ENCODE measurements at places on chromosomes 5 and 9.

DNA sequence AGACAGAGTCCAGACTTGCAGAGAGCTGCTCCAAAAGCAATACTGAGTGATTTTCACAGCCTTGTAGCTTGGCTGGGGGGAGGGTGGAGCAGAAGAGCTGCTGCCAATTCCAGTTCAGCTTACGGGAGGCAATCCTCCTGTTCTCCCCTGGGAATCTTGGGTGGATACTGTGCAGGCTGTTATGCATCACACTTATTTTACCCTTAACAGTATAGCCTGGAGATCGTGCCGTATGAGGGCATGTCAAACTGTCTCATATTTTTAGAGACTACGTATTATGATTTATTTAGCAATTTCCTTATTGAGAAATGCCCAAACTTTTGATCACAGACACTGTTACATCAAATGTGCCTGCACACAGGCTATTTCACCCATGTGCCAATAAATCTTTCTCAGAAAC, 85.2 kb downstream of the BASP1 start:
- DNase-seq = peak; percentile 64

DNA sequence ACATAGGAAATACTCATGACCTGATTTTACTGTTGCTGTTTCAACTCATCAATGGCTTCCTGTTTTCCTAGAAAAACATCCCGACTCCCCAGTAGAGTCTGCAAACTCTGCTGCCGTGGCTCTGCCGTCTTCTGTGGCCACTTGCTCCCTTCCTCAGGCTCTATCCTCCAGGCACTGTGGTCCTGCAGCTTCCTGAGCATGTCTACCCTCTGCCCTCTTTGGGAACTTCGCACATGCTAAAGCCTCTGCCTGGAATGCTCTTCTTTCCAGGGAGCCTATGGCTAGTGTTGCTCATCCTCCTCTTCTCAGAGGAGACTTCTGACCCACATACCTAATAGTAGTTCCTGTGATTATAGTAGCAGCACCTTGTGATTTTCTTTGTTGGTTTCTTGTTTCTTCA, 256.9 kb downstream of the MAN2A1 start:
- DNase-seq = no peak

GRCh38 chr9:99185934-99186333, 35.8 kb downstream of the ALG2 start:
- no peak for DNase-seq

DNA sequence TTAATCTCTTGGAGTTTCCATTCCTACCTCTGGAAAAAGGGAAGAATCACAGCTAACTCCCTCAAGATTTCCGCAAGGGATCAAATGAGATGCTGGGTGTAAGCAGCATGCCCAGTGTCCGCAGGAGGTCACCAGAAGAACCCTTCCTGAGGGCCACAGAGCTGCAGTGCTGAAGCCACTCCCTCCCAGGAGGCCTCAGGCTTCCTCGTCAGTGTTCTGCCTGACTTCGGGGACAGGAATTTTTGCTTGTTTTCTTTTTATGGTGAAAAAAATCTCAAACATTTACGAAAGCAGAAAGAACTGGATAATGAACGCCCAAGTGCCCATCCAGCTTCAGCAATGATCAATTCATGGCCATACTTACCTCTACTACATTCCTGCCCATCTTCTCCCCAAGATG, 183.0 kb downstream of the CDK5RAP2 start:
- DNase-seq = no peak

DNA sequence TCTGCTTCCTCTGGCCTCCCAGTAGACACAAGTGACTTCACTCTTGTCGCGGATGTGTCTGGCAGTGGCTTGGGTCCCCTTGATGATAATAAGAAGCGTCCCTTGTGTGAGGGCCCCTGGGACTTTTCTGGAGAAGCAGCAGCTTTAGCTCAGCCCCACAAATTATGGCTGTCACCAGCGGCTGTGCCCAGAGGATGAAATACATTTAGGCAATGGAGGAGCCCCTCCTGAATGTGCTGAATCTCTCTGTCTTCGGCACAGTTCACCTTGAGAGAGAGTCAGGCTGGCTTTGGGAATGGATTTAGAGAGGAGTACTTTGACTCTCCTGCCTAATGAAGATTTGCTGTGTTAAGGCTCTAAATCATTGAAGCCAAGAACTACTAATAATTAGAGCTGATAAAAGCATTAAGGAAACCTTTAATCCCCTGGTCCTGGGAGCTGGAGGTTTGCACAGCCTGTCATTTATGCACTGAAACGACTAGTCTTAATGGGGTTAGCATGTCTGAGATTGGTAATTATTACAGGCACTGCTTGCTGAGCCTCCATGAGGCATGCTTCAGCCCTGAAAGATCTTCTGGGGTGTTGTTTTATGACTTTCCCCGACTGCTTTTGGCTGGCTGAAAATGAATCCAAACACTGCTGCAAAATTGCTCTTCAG, 127.0 kb downstream of the TENT4A start:
- DNase-seq = no peak

DNA sequence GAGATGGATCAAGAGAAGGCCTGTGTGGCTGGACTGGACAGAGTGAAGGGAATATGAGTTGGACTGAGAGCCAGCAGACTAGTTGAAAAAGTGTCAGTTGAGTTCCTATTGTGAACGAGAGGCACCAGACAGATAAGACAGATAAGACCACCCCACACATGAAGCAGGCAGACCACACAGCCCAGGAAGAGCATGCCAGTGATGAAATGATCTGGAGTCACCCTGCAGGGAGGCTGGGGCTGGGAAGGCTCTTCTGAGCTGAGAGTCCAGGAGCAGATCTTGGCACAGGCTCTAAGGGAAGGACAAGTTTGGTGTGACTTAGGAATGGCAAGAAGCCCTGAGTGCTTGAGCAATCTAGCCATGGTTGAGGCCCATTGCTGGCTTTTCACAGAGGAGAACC, 10.6 kb upstream of the SLC25A48 start:
- DNase-seq = no peak

DNA sequence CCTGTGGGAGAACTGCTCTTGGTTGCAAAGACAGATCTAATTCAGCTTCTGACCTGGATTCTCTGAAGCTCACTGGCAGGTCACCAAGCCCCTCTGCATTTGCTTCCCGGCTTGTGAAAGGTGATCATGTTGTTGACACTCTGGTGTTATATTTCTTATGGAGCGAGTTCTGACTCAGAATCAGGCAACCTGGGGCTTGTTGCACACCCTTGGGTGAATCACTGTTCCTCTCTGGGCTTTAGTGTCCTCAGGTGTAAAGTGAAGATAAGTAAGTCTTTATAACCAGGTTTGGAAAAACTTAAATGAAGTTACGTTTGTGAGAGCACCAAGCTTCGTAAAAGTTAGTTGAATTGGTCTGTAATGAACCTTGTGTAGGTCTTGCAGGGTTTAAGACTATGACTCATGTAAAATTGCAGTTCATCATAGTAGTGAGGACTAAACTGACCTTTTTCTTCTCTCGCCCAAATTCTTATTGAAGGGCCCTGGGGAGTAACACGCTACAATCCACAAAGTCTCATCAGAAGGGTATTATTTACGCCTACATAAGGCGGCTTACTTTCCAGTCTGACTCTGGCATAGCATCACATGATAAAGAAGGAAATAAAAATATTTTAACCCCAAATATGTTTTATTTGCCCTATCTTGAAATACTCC, 218.6 kb downstream of the TMEM38B start:
- DNase-seq = no peak

DNA sequence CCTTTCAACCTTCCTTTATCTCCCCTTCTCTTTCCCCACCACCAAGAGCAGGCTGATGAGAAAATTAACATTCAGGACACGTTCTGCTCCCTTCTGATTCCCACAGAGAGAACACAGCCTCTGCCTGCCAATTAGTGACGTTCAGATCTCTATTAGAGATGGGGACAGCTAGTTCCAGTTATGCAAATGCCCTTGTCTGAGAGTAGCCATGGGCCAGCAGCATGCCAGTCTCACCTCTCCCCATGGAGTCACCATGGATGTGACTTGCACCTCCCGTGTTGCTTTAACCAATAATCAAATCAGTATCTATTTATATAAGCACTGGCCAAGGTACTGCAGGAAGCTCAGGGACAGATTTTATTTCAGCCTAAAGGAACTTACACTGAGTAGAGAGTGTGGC, 61.3 kb downstream of the KCNIP1 start:
- DNase-seq = no peak

DNA sequence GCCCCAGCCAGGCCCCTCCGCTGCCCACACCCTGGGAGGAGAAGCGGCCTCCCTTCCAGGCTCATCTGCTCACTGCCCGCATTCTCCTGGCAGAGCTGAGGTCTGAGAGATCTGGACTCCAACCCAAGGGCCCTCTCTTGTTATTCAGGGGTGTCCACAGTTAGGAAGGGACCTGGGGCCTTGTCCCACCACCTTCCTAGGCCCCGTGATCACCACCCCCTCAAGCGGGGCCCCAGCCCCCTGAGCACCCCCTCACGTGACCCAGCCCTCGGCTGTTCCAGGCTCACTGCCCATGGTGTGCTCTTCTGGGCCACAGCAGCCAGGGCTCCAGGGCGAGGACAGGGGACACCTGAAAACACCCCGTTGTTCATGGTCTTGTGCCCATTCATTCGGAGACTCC, 48.7 kb downstream of the NEURL1B start:
- DNase-seq = no peak

DNA sequence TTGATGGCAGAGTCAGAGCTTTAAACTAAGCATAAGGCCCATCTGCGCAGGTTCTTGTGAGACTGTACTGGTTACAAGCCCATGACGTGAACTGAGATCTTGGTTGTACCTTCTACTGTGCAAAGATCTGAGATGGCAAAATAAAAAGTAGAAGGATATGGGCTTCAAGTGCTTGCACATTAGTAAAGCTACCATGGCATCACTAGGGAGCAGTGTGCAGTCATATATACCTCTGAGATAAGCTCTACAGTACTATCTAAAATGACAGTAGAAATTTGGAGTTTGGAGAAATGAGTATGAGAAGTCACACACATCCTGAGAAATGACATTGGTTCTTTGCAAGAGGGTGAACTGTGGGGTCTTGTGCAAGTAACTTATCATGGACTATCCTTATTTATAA, 408.2 kb upstream of the PRR16 start:
- peak; percentile 12 for DNase-seq

- no peak for DNase-seq
Measured at GRCh38 chr9:131096269-131097125, at the start of gene AIF1L. Gene AIF1L, plus strand, starts transcription at chr9:131096531. Its CDS starts 99 bp downstream, at chr9:131096630.

DNA sequence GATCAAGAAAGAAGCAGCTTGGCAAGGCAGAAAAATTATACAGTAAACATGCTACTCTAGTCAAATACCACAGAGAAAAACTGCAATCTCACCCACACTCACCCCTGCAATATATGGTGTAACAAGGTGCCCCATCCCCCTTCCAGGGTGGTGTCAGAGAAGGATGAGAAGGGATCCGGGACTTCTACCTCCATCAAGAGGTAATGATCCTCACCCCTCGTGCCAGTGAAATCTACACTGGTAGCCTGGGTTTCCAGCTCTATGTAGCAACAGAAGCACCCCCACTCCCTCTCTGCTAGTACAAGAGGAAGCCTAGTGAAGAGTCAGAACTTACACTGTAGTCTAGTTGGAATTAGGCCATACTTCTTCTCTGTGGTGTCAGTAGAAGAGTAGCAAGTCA, 18.9 kb downstream of the SLCO4C1 start:
- DNase-seq = peak; percentile 23

GRCh38 chr9:96612105-96612965, 7.3 kb downstream of the CDC14B start:
- no peak for DNase-seq

- peak; percentile 24 for DNase-seq
Measured at GRCh38 chr9:83281306-83282255, 218.6 kb upstream of the RASEF start.

- DNase-seq = peak; percentile 73
Measured at GRCh38 chr9:114409103-114409780, 21.5 kb upstream of the AKNA start.

- DNase-seq = peak; percentile 48
Measured at GRCh38 chr5:142748568-142749249, 21.5 kb upstream of the ARHGAP26 start.

GRCh38 chr5:112117551-112117950, 301.5 kb downstream of the EPB41L4A start:
- DNase-seq = peak; percentile 78

DNA sequence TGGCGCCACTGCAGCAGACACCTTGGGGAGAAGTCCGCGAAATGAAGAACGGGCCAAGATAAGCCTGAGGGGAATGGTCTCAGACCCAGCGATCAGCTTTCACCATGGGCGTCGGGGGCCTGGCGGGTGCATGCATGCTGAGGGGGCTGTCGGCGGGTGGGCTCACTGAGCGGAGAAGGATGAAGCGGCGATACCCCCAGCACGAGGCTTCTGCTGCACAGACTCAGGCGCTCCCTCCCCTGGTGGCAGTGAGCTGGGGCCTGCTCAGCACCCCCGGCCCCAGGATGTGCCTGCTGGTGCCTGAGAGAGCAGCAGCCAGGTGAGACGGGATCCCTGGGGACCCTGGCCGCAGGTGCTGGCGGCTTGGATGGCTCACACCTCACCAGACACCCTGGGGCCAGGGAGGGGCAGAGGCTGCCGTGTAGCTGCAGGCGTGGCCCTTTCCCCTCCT, 31.2 kb downstream of the CEP72 start:
- DNase-seq = no peak

- DNase-seq = peak; percentile 78
Measured at GRCh38 chr5:163564321-163564938, 59.0 kb downstream of the MAT2B start.

GRCh38 chr5:71790433-71790832, 71.4 kb downstream of the CARTPT start:
- no peak for DNase-seq

GRCh38 chr9:81804306-81804705, 115.0 kb upstream of the TLE1 start:
- DNase-seq = no peak

GRCh38 chr5:92927291-92927778, 653.7 kb downstream of the NR2F1-AS1 start:
- no peak for DNase-seq

DNA sequence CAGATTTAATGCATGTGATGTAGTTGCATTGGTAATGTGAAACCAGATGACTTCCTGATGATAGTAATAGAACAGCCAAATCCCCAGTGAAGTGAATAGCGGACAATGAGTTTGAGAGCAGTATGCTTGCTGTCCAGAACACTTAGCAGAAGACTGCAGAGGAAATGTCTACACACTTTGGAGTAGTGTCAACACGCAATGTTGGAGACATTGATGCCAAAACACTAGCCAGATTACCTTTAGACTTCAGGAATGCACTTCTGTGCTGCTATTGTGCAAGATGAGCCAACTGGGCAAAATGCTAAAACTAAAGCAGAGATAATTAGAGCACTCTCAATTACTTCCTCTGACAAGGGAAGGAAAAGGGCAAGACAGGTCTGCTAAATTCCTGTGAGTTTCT, 176.7 kb downstream of the PRDM9 start:
- no peak for DNase-seq

- peak; percentile 78 for DNase-seq
Measured at GRCh38 chr9:113658545-113658895, 195.0 kb downstream of the RGS3 start.
